Kasumi-1 (cell line): ENCODE measurements at places on chromosomes 6 and 20.

GRCh38 chr6:5995949-5996713 is 10.6 kb downstream of the NRN1 start:
- peak; percentile 57 for DNase-seq

- DNase-seq: no peak
Measured at GRCh38 chr6:11634948-11635347, 97.4 kb downstream of the TMEM170B start.

DNA sequence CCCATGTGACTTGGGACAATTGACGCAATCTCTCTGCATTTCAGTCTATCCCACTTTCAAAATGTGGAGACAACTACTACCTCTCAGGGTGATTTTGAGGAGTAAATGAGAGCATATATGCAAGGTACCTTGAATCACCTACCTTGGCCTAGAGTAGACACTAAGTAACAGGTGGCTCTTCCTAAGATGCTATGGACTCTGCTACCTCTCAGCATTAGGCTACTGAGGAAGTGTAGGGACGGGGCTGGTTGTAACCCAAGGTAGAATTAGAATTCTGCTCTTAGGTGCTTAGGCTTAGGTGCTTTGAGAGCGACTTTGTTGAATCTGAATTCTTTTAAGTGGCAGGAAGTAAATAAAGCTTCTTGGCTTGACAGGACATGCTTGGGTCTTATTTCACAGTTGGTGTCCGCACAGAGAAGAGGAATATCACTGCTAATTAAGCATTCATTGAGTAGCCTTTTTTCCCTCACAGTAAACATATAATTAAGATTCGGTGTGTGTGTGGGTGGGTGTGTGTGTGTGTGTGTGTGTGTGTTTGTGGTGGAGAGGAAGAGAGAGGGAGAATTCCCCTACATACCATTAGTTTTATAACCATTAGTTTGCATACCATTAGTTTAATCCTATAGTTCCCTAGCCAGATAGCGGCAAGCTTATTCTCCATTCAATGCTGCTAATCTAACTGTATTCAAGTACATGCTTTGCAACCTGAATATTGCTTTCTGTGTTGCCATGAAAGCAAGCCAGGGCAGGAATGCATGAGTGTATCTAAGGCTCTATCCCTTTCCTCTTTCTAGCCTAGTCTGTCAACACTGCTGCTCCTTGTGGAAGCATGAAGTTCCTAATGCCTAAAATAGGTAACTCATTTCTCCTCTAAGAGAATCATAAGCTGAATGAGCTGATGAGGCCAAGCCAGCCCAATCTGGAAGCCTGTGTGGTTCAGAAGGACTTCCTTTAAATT is 112.5 kb downstream of the IPCEF1 start:
- DNase-seq: no peak

DNA sequence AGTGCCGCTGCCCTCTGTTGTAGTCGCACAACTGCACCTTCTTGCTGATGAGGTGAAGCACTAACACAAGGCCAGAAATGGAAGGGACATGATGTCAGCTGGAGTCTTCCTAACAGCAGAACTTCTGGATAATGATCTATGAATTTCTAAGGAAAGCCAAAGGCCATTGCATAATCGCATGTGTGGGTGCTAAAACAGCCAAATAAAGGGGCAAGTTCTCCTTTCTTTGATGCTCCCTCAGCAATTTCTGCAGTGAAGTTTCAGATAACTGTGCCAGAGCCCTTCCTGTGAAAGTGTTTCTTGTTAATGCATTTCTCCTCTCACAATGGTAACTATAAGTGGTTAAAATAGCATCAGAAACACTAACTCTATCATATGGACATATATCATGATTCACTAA is 8.0 kb upstream of the F13A1 start:
- peak; percentile 23 for DNase-seq

DNA sequence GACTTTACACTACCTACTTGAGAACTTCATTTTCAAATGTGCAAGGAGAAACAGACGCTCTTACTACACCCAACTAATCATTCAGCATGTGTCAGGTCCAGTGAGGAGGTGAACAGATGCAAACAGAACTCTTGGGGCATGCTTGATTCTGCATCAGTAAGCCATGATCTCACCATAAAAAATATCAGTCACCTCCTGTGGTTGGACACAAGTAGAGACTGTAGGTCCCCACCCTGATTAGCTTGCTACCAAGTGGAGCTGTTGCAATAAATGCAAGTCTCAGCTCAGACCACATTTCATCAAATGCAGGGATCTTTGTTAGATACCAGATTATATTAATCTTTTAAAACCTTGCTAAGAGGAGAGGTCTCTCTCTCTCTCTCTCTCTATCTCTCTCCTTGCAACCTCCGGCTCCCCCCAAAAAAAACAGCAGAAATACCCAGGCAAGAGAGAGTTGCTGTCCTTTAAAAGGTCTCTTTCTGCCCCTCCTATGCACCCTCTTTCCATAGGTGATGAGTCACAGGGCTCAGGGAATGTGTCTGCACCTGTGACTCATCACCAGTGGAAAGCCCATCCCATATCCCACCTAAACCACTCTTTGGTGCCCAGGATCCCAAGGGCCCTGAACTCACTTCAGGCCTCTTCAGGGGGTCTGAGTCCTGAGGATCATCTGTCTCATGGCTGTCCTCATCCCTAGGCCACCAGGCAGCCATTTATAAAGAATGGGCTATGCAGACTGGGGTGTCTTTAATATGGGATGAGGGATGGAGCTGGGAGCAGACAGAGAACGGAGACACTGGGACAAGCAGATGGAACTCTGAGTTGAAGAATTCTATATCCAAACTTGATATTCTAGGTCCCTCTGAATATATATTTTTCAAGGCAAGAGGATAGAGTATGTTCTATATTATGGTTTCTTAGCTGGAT is 154.5 kb downstream of the QRSL1 start:
- DNase-seq: no peak

- DNase-seq: no peak
Measured at GRCh38 chr20:21944227-21944626, 238.8 kb downstream of the PAX1 start.

- DNase-seq: no peak
Measured at GRCh38 chr20:20037960-20038359, 14.3 kb downstream of the CRNKL1 start.

DNA sequence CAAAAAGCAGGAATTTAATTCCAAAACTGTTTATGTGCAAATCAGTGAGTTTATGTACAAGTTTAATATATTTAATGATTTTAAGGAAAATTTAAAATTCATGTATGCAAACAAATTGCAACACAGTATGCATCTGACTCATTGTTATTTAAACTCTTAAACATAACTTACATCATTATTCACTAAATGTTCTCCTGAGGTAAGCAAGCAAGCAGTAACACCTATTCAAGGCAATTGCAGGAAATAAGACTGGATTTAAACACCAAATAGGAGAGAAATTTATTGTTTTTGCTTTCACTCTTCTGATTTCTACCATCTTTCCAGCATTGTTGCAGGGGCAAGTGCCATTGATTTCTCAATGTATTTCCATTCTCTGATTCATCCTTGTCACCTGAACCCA is 239.5 kb downstream of the TFAP2A start:
- no peak for DNase-seq

GRCh38 chr20:62219992-62220665 is at the start of gene HRH3:
Gene HRH3 (minus strand): TSS chr20:62220278. CDS start chr20:62219970, 308 bp downstream.
- peak; percentile 6 for DNase-seq

DNA sequence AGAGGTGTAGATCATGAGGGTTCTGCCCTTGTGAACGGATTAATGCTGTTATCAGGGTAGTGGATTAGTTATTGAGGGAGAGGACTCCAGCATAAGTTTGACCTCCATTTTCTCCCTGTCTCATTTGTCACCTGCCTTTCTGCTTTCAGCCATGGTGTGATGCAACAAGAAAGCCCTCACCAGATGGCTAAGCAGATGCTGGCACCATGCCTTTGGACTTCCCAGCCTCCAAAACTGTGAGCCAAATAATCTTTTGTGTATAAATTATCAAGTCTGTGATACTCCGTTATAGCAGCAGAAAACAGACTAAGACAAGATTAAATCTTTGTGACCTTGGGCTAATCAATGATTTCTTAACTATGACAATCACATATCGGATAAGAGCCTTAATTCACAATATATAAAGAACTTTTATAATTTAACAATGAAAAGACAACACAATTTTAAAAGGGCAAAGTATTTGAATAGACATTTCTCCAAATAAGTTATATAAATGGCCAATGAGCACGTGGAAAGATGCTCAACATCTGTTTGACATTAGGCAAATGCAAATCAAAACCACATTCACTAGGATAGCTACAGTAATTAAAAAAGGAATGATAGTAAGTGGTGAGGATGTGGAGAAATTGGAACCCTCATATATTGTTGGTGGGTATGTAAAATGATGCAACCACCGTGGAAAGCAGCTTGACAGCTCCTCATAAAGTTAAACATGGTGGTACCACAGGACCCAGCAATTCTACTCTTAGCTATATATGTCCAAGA is 45.3 kb upstream of the IFNGR1 start:
- no peak for DNase-seq

- DNase-seq: no peak
Measured at GRCh38 chr20:6579417-6579816, 188.1 kb upstream of the BMP2 start.

DNA sequence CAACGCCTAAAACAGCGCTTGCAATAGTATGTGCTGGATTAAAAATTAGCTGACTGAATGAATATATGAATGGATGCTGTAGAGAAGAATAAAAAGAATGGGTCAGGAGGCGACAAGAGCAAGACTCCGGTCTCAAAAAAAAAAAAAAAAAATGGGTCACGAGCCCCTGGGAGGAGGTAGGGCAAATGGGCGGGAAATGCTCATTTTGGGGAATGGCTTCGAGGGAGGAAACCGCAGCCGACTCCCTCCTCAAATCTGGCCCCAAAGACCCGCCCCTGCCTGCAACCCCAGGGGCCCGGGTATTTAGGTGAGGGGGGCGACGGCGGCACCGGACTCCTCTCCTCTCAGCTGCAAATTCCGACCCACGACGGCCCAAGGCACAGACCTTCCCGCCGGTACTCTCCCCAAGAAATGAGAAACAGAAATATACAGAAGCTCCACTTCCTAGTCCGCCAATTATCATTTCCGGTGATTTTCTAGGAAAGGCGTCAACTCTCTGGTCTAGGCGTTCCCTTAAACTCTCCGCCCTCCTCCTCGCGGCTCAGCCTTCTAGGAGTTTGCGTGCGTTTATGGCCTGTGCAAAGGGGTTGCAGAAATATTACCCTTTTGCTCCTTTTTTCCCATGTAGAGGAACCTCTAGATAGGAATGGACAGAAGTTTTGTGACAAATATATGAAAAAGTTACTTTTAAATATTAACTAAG is at the start of gene ZNF311:
Gene ZNF311, minus strand, starts transcription at position 133 of the 703 bp plus-strand sequence. CDS start 1,361 bp downstream, outside the sequence.
- peak; percentile 98 for DNase-seq

- peak; percentile 30 for DNase-seq
Measured at GRCh38 chr6:46626228-46626909, 26.2 kb downstream of the CYP39A1 start.

GRCh38 chr6:170172392-170172791 is 118.5 kb downstream of the DLL1 start:
- no peak for DNase-seq

DNA sequence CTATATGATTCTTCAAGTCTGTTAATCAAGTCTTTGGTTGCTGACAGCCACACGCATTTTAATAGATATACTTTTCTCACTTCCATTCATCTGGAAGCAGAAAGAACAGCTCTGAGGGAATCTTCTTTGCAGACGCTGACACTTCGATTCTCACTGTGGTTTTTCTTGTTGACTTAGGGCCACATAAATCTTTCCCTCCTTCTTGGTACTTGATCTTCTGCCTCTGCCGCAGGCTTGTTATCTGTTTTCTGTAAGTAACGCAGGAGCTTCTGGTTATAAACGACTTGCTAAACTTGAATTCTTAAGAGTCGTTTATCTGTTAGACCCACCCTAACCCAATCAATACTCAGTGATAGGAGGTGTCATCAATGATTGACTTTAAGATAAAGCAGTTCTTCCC is 268.8 kb upstream of the SULF2 start:
- no peak for DNase-seq

DNA sequence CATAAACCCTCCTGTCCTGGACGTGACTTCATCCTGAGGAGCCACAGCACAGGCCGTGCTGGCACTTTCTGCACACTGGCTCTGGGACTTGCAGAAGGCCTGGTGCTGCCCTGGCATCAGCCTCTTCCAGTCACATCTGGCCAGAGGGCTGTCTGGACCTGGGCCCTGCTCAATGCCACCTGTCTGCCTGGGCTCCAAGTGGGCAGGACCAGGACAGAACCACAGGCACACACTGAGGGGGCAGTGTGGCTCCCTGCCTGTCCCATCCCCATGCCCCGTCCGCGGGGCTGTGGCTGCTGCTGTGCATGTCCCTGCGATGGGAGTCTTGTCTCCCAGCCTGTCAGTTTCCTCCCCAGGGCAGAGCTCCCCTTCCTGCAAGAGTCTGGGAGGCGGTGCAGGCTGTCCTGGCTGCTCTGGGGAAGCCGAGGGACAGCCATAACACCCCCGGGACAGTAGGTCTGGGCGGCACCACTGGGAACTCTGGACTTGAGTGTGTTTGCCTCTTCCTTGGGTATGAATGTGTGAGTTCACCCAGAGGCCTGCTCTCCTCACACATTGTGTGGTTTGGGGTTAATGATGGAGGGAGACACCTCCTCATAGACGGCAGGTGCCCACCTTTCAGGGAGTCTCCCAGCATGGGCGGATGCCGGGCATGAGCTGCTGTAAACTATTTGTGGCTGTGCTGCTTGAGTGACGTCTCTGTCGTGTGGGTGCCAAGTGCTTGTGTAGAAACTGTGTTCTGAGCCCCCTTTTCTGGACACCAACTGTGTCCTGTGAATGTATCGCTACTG is 22.0 kb upstream of the PYGB start:
- no peak for DNase-seq

GRCh38 chr20:63344616-63345327 is 16.4 kb downstream of the CHRNA4 start:
- no peak for DNase-seq

GRCh38 chr6:44487002-44487401 is 99.5 kb downstream of the CDC5L start:
- DNase-seq: no peak

- DNase-seq: no peak
Measured at GRCh38 chr20:63006540-63007359, at the start of gene BHLHE23. Gene BHLHE23 (minus strand): TSS chr20:63006964. CDS start chr20:63006774, 190 bp downstream.

DNA sequence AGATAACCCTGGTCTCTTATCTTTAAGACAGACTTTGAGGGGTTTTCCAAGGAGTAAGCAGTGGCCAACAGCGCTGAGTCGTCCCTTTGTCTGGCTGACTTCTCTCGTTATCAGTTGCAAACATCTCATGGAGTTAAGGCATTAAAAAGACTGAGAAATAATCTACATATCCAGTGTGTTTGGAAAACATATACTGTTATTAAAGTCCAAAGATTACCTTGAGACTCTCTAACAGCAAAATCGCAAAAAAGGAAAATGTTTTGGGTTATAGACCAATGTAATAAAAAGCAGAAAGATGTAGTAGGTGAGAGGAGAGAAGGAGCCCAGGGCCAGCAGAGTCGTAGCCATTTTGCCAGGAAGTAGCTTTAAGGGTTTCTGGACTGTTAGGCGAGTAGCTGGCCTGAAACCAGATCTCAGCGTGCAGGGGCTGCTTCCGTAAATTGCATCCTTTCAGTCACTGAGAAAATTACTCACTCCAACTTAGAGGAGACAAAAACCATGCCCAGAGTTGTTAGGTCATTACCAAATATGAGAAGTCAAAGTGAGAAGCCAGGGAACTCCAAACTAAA is 24.6 kb downstream of the MYLK4 start:
- peak; percentile 87 for DNase-seq
